ENCODE measurements at places on chromosomes 2 and 18.

DNA sequence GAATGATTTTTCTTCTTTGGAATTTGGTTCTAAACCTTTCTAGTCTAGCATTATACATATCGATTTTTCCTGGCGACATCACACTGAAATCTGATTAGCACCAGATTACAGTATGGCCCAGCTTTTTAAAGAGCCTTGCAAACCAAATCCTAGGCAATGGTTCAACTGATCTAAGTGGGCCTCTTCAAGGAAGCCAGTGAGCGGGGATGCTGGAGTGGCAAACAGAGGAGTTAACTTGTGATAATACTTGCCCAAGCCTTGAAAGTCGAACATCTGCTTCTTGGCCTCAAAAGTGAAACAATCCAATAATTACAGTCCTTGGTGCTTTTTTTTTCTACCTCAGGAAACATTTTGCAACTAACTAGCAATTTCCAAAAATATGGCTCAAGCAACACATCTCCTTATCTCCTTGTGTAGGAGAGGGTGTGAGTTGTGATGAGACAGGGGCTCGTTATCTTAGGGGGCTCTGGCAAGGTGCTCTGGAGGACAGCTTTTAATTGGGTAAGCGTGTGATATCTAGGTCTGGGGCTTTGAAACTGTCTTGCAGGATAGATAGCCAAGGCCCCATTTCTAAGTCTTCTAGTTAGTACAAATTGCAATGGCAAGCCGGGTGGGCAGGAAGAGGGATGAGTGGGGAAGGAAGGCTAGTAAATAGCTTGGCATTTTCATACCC lies 240.2 kb upstream of the CCDC68 start:
- no peak for DNase-seq

DNA sequence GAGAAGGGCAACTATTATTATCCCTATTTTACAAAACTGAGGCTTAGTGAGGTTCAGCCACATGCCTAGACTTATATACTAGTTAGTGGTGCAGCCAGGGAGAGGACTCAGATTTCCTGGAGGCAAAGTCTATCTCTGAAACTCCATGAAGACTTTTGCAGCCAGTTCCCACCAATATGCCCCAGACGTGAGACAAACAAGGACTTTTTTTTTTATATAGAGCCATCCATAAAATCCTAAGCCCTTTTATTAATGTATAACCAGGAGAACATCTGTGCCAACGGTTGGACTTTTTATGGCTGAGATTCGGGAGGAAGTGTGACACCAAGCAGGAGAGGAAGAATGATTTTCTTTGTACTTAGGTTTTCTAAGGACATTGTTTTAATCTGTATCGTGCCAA lies 29.9 kb downstream of the LIPG start:
- no peak for DNase-seq

DNA sequence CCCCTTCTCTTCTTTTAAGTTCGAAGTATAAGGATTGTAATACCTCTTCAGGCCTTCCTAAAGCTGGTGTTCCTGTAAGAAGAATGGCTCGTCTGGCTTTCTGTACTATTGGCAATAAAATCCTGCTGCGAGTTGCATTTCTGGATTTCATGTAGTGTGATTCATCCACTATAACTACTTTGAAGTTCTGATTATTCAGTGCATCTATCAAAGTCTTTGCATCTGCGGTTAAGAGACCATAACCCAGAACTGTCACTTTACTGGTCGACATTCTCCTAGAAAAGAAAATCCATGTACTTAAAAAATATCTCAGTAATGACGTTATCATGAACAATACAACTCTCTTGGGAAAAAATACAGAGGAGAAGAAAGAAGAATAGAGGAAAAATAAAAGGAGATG lies 181.1 kb downstream of the ZRANB3 start:
- DNase-seq, result no peak

DNA sequence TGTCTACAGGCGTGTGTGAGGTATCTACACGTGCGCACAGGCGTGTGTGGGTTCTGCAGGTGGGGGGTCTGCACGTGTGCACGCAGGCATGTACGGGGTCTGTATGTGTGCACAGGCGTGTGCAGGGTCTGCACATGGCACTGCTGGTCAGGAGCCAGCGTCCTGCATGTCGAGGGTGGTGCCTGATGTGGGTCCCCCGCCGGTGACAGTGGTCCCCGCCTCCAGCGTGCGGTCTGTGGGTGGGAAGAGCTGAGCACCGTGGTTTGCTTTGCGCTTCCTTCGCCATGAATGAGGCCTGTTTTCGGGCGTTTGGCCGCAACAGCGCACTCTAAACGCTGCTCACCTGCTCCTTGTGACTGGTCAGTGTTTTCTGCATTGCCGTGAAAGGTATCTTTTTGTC lies 57.2 kb downstream of the CTDP1 start:
- no peak for DNase-seq

DNA sequence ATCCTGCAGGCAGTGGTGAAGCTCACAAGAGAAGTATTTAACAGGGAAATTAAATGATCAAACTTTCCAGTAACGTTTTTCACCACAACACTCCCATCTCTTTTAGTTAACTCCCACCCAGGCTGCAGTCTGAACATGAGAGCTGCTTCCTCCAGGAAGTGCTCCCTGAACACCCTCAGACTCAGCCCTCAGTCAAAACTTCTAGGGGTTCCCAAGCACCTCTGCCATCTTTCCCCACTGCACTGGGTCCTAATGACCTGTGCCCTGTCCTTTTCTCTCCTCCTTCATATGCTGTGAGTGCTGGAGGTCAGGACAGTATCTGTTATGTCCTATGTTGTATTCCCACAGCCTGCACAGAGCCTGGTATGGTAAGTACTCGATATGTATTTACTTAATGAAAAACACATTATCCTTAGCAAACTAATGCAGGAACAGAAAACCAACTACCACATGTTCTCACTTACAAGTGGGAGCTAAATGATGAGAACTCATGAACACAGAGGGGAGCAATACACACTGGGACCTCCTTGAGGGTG lies 49.2 kb upstream of the ASPRV1 start:
- no peak for DNase-seq

GRCh38 chr2:212089873-212090272 lies 448.7 kb downstream of the ERBB4 start:
- DNase-seq, result no peak

DNA sequence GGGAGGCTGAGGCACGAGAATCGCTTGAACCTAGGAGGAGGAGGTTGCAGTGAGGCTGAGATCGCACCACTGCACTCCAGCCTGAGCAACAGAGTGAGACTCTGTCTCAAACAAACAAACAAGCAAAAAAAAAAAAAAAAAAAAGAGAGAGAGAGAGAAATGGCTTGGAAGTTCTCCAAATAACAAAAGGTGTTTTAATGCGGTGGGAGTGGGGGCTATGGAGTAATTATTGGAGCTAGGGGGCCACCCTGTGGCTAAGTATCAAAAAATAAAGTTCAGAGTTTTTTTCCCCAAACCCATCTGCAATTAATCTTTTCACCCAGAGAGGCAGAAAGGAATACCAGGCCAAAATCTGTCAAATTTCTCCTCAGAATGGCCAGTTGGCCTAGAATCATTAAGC lies 23.0 kb upstream of the CEP68 start:
- DNase-seq, result no peak

- no peak for DNase-seq
Measured at GRCh38 chr2:239392688-239393387, 8.0 kb downstream of the HDAC4 start.

- DNase-seq, result no peak
Measured at GRCh38 chr2:59575191-59575590, 978.3 kb downstream of the BCL11A start.
